ENCODE measurements at places on chromosomes 3 and 15. TPM values are rescaled to one million over a fixed set of nuclear protein-coding genes. Genes with fewer than 3 reads are reported as not detected.

SCN11A gene
- not detected for total RNA-seq

PLD1 gene
- total RNA-seq, result 7.2 TPM

SLC4A7 gene
- 30.6 TPM for total RNA-seq

EFHB gene
- 0.41 TPM for total RNA-seq

P2RY12 gene
- total RNA-seq, result not detected

QTRT2 gene
- total RNA-seq, result 24.1 TPM

SLC22A14 gene
- not detected for total RNA-seq

MTFMT gene
- 28.1 TPM for total RNA-seq

BCHE gene
- total RNA-seq, result 0.94 TPM

RETNLB gene
- total RNA-seq, result not detected

ARPP21 gene
- not detected for total RNA-seq

GABRB3 gene
- total RNA-seq, result 86.1 TPM

Measured in A549 treated with CpdA at 1 μM for 4 hours (cell line).